ENCODE measurements at places on chromosomes 4 and X.
A peak's percentile ranks its signal among the peaks of the same experiment; 100 is the strongest.

DNA sequence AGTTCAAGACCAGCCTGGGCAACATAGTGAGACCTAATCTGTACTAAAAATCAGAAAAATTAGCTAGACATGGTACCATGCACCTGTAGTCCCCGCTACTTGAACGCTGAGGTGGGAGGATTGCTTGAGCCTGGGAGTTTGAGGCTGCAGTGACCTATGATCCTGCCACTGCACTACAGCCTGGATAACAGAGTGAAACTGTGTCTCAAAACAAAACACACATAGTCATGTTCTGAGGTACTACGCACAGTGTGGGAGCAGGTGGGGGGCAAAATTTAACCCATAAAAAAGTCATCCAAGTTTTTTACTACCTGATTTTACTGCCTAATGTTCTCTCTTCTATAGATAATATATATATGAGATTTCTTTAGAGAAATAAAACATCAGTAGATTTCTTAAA lies 28.4 kb downstream of the HSPA4L start:
- no peak for DNase-seq

DNA sequence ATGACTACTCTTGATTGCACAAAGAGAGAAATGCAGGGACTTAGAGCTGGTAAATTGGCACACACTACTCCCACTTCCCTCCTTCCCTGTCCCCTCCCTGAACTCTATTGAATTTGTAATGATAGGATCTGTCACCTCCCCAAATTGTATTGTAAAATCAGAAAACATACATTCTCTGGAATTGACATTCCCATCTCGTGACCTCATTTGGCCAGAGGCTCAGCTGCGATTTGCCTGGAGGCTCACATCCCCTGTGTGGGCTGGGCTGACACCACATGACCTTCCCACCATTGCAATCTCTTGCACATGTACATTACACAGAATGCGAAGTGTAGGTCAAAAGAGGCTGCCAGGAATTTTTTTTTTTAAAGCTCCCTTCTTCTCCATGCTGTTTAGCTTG lies 172.1 kb downstream of the MID1IP1 start:
- no peak for DNase-seq

DNA sequence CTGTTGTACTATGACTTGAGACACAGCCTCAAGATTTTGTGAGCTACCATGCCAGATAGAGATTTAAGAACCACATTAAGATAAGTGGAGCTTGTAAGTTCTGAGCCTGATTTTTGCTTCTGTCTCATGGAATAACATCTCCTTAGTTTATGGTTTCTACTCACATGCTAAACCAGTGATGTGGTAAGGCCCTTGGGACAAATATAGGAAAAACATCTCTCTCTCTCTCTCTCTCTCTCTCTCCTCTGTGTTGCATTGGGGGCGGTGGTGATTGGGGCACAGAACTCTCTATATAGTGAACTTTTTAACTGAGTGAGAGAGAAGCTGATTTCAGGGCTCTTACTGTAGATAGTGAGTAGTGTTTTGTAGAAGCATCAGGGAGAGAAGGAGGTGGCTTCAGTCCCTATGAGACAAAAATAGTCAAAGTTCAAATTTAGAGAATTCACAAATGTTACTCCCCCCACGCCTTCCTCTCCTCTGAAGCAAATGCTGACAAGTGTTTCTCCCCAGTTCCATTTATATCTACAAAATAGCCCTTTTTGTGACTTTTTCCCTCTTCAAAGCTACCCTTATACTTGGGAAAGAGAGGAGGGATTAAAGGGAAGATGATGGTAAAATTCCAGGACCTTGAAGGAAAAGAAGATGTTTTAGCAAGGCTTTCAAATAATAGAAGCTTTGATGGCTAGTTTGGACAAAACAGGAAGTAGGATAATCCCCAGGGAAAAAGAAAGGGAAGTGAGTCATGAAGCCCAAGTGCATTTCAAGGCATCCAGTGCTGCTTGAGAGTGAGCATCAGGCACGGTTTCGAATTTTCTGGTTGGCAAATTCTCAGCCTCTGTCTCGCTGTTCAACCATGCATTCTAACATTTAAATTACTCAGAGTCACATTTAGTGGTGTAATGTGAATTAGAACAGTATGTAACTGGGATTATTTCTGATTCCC lies 134.3 kb upstream of the AP1S2 start:
- DNase-seq = no peak

DNA sequence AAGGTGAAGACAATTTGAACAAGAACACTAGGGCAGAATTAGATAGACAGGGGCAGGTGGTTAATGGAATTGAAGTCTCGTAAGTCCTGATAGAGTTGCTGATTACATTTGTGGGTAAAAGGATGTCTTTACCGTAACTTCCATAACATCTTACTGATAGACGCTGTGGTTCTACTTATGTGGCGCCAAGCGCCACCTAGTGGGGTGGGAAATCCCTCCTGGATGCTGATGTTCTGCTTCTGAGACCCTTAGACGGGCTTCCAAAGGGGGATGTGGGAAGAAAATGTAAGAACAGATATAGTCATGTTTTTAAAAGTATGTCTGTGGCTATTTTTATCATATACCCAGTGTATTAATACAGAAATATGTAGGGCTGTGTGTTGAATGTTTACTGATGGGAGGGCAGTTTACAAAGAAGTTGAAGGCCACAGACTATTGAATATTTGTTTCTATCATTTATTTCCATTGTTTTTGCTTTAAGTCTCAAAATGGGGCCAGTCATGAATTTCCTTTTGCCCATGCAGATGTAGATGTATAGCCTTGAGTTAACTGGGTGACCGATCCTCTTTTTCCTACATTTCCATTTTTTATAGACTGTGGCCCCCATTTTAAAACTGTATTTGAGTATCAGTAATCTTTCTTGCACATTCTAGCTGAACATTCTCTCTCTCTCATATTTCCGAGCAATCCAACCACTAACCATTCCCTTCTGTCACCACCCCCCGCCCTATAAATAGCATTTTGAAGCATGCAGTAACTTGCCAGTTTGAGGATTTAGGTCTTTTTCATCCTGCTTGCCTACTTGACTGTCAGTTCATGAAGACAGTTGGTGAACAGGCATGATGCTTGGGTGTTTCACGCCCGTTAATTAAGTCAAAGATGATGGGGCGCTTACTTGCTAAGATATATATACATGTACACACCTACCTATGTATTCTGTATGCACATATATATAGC lies 12.1 kb upstream of the TLR8 start:
- DNase-seq = peak; percentile 55

- DNase-seq = peak; percentile 19
These were observed at the start of gene ZCCHC12 for GRCh38 chrX:118823263-118824172. ZCCHC12 (plus strand) TSS chrX:118823824; CDS start chrX:118825245, 1,421 bp downstream.
